ENCODE measurements at places on chromosomes 1 and 21.

DNA sequence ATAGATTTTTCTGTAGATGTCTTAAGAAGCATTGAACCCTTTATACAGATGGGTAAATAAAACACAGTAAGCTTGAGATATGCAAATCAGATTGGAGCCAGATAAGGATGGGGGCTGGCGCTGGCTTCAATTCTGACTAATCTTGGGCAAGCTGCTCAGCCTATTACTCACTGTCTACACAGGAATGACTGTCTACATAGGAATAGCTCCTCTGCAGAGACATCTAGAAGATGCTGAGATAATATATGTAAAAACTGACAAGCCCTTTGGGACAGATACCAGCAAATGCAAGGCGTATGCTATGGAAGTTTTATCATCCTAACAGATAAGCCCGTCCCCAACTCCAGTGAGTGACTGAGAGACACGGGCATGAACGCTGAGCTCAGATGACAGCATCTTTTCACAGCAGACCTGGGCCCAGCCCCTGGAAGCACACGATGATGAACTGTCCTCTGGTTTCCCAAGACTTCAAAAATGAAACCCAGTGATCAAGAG, 1.7 kb downstream of the CLDN14 start:
- DNase-seq, result no peak

DNA sequence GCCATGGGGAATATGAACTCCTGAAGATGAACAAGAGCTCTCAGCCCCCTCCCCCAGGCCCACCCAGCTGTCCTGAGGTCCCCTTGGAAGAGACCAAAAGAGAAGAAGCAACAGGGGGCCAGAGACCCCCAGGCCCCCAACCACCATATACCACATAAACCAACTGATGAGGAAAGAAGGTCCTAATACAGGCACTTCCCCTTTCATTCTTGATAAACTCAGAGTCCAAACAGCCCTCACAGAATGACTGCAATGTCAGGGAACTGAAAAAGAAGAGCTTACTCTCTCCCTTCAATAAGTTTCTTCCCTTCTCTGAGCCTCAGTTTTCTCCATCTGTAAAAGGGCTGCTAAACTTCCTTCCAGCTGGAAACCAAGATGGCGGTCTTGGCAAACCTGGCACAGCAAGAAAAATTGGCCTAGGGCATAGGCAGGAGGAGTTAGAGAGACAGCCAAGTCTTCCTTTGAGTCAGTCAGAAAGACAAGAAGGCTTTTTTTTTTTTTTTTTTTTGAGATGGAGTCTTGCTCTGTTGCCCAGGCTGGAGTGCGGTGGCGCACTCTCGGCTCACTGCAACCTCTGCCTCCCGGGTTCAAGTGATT, 90.5 kb downstream of the VWA5B1 start:
- no peak for DNase-seq

GRCh38 chr1:55938376-55938850, 641.0 kb downstream of the PLPP3 start:
- no peak for DNase-seq

DNA sequence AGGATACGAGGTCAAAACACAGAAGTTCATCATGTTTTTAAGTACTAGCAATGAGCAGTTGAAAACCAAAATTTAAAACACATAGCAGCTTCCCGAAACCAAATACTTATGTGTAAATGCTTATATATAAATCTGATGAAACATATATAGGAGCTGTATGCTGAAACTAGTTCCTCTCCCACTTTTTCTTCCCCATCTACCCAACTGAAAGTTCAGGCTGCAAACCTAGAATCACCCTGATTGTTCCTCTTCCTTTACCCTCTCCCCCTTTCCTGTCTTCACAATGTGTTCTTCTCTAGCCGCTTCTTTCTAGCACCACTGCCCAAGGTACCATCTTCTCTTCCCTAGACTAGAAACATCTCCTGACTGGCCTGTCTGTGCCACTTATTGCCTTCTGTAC, 90.6 kb downstream of the ST3GAL3 start:
- DNase-seq, result no peak

DNA sequence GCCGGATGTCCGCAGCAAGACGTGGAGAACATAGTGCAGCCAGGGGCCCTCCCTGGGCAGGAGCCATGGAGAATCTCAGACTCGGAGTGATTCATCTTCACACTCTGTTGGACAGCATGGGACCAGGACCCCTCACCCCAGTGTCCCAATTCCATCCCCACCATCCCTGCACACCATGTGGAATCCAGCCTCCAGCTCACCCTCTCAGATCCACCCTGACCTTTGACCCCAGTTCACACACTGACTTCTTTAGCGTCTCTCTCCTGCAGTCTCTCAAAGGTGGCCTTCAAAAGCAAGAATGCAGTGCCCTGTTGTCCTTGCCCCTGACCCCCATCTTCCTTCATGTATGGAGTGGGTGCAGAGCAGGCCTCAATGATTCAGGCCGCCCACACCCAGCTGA, 2.1 kb upstream of the TNNI1 start:
- DNase-seq, result no peak

DNA sequence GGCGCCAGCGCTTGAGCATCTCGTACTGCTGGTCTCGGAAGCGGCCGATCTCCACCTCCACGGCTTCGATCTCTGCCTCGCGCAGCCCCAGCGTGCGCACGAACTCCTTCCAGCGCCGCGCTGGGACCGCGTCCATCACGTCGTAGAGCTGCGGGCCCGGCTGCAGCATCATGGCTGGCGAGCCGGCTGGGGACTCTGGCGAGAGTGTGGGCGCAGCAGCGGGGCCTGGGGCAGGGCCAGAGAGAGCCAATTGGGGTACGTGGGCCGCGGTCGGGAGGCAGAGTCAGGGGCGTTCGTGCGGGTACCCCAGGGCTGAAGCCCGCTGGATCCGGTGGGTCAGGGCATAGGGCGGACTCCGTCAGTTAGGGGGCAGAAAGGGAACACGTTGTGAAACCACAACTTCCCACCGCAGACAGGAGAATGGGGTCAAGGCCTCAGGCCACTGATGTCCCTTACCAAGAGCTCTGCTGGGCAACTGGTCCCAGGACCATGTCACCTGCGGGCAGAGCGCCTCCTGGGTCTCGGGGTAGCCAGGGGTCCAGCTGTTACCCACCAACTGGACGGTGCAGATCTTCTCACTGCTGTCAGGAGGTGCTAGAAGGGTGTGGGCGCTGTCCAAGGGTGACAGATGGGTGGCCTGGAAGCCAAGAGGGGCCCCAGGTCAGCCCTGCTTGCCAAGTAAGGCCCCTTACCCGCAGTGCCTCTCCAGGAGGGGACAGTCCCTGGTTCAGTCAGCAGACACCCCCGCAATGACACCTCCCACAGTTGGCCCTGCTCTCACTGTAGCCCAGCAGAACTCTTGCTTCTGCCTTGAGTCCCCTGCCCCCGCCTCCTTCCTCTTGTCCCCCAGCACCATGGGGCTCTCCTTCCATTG, 4.2 kb downstream of the TNFRSF25 start:
- DNase-seq, result no peak

DNA sequence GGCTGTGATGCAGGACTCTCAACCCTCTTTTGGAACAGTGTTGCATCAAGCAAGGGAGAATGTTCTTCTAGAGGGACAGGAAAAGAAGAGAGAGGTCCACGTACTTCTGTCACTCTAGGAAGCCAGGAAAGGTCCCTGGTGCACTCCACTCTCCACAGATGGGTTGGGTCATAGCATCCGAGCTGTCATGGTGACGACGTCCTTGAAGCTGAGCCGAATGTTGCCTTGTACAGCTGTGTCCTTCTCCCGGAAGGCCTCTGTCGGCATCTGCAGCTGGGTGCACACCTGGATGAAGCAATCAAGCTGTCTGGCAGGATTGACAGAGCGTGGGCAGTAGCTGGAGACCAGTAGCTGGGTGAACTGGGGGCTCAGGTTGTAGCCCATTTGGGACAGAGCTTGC, 12.5 kb downstream of the MDM4 start:
- no peak for DNase-seq

- DNase-seq, result no peak
Measured at GRCh38 chr1:201694608-201695335, 134.2 kb upstream of the IPO9 start.

GRCh38 chr1:23567629-23567995, 8.3 kb upstream of the ID3 start:
- no peak for DNase-seq

- DNase-seq, result no peak
Measured at GRCh38 chr1:95321531-95321930, 87.5 kb downstream of the RWDD3 start.

DNA sequence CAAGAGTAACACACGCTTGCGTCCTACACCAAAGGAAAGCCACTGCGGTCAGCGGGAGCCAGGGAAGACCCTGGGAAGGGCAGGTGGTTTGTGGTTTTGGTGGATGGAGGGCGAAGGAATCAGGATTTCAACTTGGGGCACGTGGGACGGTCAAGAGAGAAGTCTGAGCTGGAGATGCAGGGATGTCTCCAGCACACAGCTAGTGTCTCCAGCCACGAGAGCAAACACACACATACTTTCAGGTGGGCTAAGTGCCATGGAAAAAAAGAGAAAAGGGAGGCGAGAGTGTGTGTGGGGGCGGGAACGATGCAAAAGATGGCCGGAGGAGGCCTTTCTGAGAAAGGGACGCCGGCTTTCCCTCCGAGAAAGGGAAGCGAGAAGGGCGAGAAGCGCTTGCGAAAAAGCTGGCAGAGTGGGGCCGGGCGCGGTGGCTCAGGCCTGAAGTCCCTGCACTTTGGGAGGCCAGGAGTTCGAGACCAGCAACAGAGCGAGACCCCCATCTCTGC, 1.4 kb upstream of the SRRM1 start:
- peak; percentile 26 for DNase-seq

- no peak for DNase-seq
Measured at GRCh38 chr1:248828845-248829244, 3.1 kb upstream of the SH3BP5L start.

GRCh38 chr1:30789388-30790255, 32.0 kb upstream of the LAPTM5 start:
- DNase-seq, result no peak

DNA sequence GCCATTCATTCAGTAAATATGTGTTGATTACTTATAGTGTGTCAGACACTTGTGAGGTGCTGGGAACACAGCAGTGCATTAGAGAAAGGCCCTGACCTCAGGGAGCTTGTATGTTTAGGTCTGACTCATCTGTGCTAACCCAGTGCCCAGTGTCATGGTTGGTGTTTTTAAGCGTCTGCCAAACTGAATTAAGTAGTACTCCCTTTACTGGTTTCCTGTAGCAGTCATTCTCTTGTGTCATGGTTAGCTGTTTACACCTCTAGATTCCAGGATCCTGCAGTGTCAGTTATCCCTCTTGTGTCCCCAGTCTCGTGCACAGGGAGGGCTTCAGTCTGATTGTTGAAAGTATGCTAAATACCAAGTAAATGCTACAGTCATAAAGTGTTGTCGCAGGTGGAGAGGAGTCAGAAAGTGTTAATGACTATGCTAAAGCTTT, 14.2 kb downstream of the UCK2 start:
- no peak for DNase-seq

DNA sequence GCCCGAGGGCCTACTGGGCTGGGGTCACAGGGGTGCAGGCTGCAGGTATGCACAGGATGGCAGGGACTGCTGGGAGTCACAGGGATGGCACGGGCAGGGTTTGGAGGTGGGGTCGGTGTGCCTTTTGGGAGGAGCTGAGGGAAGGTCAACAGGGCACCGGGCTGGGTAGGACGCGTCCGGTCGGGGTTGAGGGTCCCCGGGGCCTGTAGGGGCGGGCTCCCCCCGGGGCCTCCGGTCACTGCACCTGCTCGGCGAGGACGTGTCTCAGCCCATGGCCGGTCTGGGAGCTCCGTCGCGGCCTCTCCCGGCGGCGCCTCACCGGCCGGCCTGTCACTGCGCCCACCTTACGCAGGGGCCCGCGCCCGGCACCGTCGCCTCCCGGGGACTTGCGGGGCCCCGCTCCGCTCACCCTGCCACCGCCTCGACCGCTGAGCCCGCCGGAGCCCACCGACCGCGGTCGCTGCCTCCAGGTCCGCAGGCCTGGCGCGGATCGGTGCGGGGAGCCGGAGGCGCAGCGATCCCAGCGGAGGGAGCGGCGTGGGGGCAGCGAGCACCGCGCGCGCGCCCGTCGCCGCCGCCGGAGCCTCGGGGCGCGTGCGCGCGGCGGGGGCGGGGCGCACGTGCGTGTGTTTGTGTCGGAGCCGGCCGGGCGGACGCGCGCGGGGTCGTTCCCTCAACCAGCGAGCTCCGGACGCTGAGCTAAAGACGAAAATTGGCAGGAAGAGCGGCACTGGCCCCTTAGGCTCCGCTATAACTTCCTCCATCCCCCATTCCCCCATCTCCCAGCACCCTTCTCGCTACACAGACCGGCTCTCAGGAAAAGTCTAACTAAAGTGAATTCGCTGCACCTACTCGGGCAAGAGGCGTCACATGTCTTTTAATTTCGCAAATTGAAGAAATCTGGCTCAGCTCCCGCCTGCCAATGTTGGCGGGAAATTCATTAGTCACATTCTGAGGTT, at the start of gene AMIGO1:
Gene AMIGO1, minus strand, starts transcription at position 552 of the 959 bp plus-strand sequence. CDS start 815 bp downstream, outside the sequence.
- DNase-seq, result peak; percentile 86

- DNase-seq, result no peak
Measured at GRCh38 chr1:234545517-234546386, 64.2 kb downstream of the IRF2BP2 start.

GRCh38 chr1:13576926-13577325, 6.7 kb upstream of the PDPN start:
- DNase-seq, result no peak

DNA sequence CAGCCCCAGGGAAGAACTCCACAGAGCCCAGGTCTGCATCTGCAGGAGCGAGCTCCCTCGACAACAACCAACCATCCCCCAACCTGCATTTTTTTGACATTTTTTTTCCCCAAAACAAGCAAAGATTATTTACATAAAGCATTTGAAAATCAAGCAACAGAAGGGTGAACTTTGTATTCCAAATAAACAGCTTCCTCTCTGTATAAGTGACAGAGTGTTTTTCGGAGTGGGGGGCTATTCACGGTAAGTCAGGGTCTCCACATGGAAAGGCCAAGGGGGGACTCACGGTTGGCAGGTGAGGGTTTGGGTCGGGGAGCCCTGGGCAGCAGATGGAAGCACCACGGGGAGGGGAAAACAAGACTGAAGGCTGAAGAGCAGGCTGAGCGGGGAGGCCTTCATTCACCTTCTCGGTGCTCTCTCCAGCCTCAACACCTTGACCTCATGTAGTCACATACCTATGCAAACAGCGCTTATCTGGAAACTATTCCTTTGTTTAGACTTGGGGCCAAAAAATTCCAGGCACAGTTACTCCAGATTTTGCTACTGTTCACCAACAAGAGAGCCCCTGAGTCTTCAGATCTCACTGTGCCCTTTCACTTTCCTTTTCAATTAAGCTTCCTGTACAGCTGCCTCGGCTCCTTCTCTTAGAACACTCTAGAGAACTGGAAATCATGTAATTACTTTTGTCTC, 27.6 kb downstream of the C2CD2 start:
- DNase-seq, result no peak

All from nephron progenitor cell (in vitro differentiated cells).